ENCODE measurements at places on chromosomes 5 and 9.
A peak's percentile ranks its signal among the peaks of the same experiment; 100 is the strongest.

GRCh38 chr9:35258660-35259474 is 97.1 kb downstream of the UNC13B start:
- peaks cover 2% of the 10 kb centered on the region for H3K4me1 ChIP-seq
- no peak overlapping the region for H3K27ac ChIP-seq
- DNase-seq: peak; percentile 17
- H3K4me3 ChIP-seq: no peak overlapping the region

DNA sequence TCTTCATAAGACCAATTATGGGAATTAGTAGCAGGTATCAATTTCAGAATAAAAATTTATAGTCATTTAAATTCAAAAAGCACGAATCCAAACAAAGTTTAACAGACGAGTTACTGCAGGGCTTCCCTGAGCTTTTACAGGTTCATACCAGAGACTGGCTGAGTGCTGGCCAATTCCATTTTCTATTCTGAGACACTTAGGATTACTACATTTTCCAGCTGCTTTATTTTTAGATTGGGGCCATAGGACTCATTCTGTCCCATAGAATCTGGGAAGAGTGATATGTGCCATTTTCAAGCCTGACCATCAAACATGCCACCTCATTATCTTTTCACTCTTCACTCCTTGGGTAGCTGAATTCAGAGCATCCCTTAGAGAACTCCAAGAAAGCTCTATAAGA is 410.7 kb downstream of the DNAH5 start:
- no peak overlapping the region for H3K4me3 ChIP-seq
- H3K4me1 ChIP-seq: no peaks in the 10 kb centered on the region
- no peaks in the 10 kb centered on the region for H3K27me3 ChIP-seq
- no peaks in the 10 kb centered on the region for H3K36me3 ChIP-seq

- H3K27me3 ChIP-seq: no peaks in the 10 kb centered on the region
- no peak overlapping the region for H3K4me3 ChIP-seq
- H3K27ac ChIP-seq: no peak overlapping the region
- DNase-seq: no peak
- H3K36me3 ChIP-seq: no peaks in the 10 kb centered on the region
These were observed 22.4 kb upstream of the KIF12 start for GRCh38 chr9:114121227-114122135.

GRCh38 chr5:126924331-126925033 is 105.9 kb downstream of the MARCHF3 start:
- no peaks in the 10 kb centered on the region for H3K4me1 ChIP-seq
- no peak overlapping the region for H3K4me3 ChIP-seq
- no peaks in the 10 kb centered on the region for H3K27me3 ChIP-seq
- no peak for DNase-seq

- no peak overlapping the region for H3K27ac ChIP-seq
- H3K27me3 ChIP-seq: no peaks in the 10 kb centered on the region
These were observed 21.8 kb upstream of the NINJ1 start for GRCh38 chr9:93155716-93156474.

- H3K36me3 ChIP-seq: no peaks in the 10 kb centered on the region
- no peaks in the 10 kb centered on the region for H3K4me1 ChIP-seq
- no peak overlapping the region for H3K4me3 ChIP-seq
- DNase-seq: no peak
These were observed 123.8 kb downstream of the FAM170A start for GRCh38 chr5:119752921-119753886.

- H3K36me3 ChIP-seq: no peaks in the 10 kb centered on the region
- no peaks in the 10 kb centered on the region for H3K4me1 ChIP-seq
- no peak overlapping the region for H3K4me3 ChIP-seq
- no peaks in the 10 kb centered on the region for H3K27me3 ChIP-seq
- no peak overlapping the region for H3K27ac ChIP-seq
These were observed 351.7 kb downstream of the IRX2 start for GRCh38 chr5:2399804-2400203.

DNA sequence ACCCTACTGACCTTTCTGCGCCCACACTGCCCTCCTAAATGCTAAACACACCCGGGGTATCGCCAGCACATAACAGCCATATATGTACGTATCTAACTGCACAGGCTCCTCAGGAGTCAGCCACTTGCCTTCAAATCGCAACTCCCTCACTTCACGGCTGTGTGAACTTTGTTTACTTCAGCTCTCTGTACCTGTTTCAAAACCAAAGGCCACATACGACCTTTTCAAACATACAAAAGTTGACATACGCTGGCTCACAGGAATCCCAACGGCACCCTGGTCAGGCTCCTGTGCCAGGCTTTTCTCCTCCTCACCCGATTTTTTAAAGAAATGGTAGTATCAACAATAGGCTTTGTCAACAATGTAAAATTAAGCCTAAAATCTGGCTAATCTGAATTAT is 39.0 kb upstream of the ZNF622 start:
- no peaks in the 10 kb centered on the region for H3K36me3 ChIP-seq
- no peak overlapping the region for H3K27ac ChIP-seq
- no peak overlapping the region for H3K4me3 ChIP-seq
- H3K27me3 ChIP-seq: no peaks in the 10 kb centered on the region
- no peak for DNase-seq
- peaks cover 8% of the 10 kb centered on the region for H3K4me1 ChIP-seq

- no peak overlapping the region for H3K27ac ChIP-seq
- peaks cover 15% of the 10 kb centered on the region for H3K27me3 ChIP-seq
- no peak overlapping the region for H3K4me3 ChIP-seq
- no peaks in the 10 kb centered on the region for H3K36me3 ChIP-seq
These were observed 8.0 kb downstream of the NR5A1 start for GRCh38 chr9:124499216-124499615.

DNA sequence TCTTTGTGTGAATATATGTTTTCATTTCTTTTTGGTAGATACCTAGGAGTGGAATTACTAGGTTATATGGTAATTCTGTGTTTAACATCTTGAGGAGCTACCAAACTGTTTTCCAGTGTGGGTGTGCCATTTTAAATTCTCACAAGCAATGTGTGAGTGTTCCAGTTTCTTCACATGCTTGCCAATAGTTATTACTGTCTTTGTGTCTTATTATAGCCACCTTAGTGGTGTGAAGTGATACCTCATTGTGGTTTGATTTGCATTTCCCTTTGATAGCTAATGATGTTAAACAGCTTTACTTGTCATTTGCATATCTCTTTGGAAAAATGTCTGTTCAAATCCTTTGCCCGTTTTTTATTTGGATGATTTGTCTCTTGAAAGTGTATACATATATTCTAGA is 513.0 kb downstream of the TMEM38B start:
- no peaks in the 10 kb centered on the region for H3K36me3 ChIP-seq
- DNase-seq: no peak
- no peaks in the 10 kb centered on the region for H3K4me1 ChIP-seq
- H3K27me3 ChIP-seq: no peaks in the 10 kb centered on the region
- no peak overlapping the region for H3K4me3 ChIP-seq

DNA sequence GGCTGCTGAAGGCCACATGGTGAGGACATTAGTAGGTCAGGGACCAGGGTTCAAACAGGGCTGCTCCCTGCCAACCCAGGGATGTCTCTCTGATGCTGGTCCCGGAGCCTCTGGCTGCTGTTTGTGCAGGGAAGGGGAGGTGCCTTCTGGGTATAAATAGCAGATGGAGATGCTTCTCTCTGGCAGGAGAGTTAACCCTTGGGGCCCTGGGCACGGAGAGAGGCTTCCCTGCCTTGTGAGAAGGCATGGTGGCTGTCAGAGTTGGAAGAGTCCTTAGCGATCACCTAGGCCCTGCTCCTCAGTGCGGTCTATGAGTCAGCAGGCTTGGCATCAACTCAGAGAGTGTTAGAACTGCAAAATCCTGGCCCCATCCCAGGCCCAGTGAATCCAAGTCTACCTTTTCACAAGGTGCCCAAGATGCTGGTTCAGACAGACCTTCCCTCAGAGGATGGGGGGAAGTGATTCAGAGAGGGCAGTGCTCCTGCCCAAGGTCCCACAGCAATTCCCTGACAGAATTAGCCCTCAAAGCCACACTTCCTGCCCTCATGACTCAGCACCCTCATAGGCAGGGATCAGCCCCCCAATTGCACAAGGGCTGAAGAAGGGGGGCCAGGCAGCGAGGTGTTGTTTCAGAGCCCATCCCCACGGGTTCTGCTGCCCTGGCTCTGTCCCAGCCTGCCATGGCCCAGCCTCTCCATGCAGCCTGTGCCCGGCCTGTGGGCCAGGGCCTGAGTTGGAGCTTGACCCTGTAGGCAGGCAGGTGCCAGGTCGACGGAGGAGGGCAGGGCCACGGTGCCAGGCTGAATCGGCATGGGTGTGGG is 25.6 kb downstream of the CAMK2A start:
- no peak overlapping the region for H3K4me3 ChIP-seq
- peak; percentile 65 for DNase-seq
- no peaks in the 10 kb centered on the region for H3K36me3 ChIP-seq
- H3K27ac ChIP-seq: no peak overlapping the region
- H3K4me1 ChIP-seq: peaks cover 19% of the 10 kb centered on the region

DNA sequence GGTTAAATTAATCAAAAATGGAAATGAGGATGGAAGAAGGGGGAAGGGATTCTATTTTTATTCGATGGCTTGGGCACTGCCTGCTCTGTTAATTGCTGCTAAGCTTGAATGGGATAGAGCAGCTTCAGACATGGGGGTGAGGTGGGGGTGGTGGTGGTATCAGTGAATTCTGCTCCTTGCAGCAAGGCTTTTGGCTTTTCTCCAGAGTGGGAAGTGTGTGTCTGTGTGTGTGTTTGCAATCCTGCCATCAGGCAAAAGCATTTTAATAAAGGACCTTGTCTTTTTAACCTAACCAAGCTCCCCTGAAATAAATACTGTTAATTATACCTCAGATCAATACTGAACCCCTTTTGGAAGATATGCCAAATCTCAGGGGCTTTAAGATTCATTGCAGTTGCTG is 110.9 kb upstream of the GPR151 start:
- H3K27ac ChIP-seq: no peak overlapping the region
- H3K4me1 ChIP-seq: no peaks in the 10 kb centered on the region
- no peaks in the 10 kb centered on the region for H3K36me3 ChIP-seq
- H3K27me3 ChIP-seq: no peaks in the 10 kb centered on the region

DNA sequence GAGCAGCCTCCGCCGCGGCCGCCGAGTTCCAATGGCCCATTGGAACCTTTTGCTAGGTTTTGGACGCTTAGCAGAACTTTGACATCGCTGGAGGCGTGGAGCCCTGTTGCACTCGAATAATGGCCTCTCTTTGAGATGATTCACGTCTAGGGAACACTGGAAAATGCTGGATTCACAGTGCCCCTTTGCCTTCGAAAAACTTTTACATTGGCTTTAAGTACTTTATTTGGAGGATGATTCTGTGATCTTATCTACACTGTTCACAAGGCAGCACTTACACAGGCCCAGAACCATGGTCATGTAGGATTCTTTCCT is 536 bp upstream of the PPIC start:
- peak overlapping the region; percentile 74 for H3K4me3 ChIP-seq
- peaks cover 19% of the 10 kb centered on the region for H3K4me1 ChIP-seq
- H3K36me3 ChIP-seq: no peaks in the 10 kb centered on the region
- peaks cover 62% of the 10 kb centered on the region for H3K27me3 ChIP-seq

- DNase-seq: no peak
- H3K27me3 ChIP-seq: no peaks in the 10 kb centered on the region
- no peaks in the 10 kb centered on the region for H3K36me3 ChIP-seq
- H3K4me3 ChIP-seq: no peak overlapping the region
- no peak overlapping the region for H3K27ac ChIP-seq
- peaks cover 4% of the 10 kb centered on the region for H3K4me1 ChIP-seq
These were observed 15.9 kb downstream of the MAN2A1 start for GRCh38 chr5:109705596-109705995.

DNA sequence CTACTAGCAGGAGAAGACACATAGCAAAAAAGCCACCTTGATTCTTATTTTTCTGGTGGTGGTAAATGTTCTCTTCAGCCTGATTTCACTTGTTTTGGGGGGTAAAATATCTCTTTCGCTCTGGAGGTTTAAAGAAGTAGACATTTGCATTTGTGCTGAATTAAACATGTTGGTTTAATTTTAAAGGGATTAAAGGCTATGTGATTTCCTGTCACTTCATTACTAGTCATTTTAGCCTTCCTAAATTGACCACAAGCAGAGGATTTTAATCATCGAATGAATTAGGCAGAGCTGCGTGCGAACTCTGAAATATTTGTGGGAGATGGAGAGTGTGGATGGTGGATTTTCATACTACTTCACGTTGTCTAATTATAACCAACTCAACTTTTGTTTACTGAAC is 4.8 kb downstream of the RASGRF2 start:
- H3K36me3 ChIP-seq: no peaks in the 10 kb centered on the region
- H3K4me1 ChIP-seq: peaks cover 4% of the 10 kb centered on the region
- no peak overlapping the region for H3K27ac ChIP-seq
- H3K27me3 ChIP-seq: peaks cover 55% of the 10 kb centered on the region

GRCh38 chr9:108108280-108108851 is 618.8 kb upstream of the KLF4 start:
- no peak for DNase-seq
- H3K4me3 ChIP-seq: no peak overlapping the region
- H3K27me3 ChIP-seq: no peaks in the 10 kb centered on the region
- peaks cover 5% of the 10 kb centered on the region for H3K4me1 ChIP-seq
- H3K27ac ChIP-seq: no peak overlapping the region

GRCh38 chr9:23596913-23597634 is 229.0 kb downstream of the ELAVL2 start:
- H3K27ac ChIP-seq: no peak overlapping the region
- H3K27me3 ChIP-seq: no peaks in the 10 kb centered on the region
- no peaks in the 10 kb centered on the region for H3K4me1 ChIP-seq
- no peak overlapping the region for H3K4me3 ChIP-seq

DNA sequence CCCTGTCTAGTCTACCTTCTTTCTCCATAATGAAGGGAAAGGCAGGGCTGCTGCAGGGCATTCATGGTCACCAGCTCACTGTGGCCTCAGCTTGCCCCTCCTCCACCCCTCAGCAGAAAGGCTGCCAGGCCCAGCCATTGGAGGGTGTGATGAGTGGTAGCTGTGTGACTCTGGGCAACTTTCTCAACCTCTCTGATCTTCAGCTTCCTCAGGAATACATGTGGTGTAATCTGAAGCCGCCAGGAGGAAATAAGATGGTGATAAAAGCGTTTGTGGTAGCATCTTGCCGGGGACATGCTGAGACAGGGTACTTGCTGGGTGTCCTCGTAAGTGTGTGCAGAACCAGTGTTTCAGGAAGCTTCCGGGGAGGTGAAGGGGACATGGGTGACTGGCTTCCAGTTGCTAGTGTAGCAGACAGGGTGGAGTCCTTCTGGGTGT is 9.8 kb downstream of the CXCL14 start:
- H3K4me3 ChIP-seq: no peak overlapping the region
- no peaks in the 10 kb centered on the region for H3K4me1 ChIP-seq
- H3K27me3 ChIP-seq: peaks cover 4% of the 10 kb centered on the region
- H3K36me3 ChIP-seq: no peaks in the 10 kb centered on the region

GRCh38 chr5:89069591-89069990 is 186.6 kb upstream of the MEF2C start:
- H3K27ac ChIP-seq: no peak overlapping the region
- H3K4me3 ChIP-seq: no peak overlapping the region
- H3K36me3 ChIP-seq: no peaks in the 10 kb centered on the region
- H3K27me3 ChIP-seq: no peaks in the 10 kb centered on the region
- no peaks in the 10 kb centered on the region for H3K4me1 ChIP-seq
- DNase-seq: no peak

GRCh38 chr9:118533850-118534249 is 829.6 kb downstream of the TLR4 start:
- H3K27me3 ChIP-seq: no peaks in the 10 kb centered on the region
- no peak overlapping the region for H3K27ac ChIP-seq
- H3K4me1 ChIP-seq: no peaks in the 10 kb centered on the region
- H3K4me3 ChIP-seq: no peak overlapping the region
- no peaks in the 10 kb centered on the region for H3K36me3 ChIP-seq

- H3K27ac ChIP-seq: no peak overlapping the region
- H3K4me1 ChIP-seq: no peaks in the 10 kb centered on the region
- H3K36me3 ChIP-seq: peaks cover 2% of the 10 kb centered on the region
- no peak overlapping the region for H3K4me3 ChIP-seq
- no peak for DNase-seq
- no peaks in the 10 kb centered on the region for H3K27me3 ChIP-seq
These were observed 76.8 kb downstream of the MACROH2A1 start for GRCh38 chr5:135322271-135322670.
